Urinary bladder (tissue), 4 donors: ENCODE measurements at places on chromosomes 11 and 22. TPM values are rescaled to one million over a fixed set of nuclear protein-coding genes. Genes with fewer than 3 reads are reported as not detected.

Gene ASCL2
- 0.42 TPM for total RNA-seq

Gene C22orf23
- 0.26 TPM for total RNA-seq

Gene LMO2
- total RNA-seq: 24.1 TPM

Gene DNAJB7
- total RNA-seq: not detected

Gene ELMOD1
- 1.6 TPM for total RNA-seq

Gene RPS3
- 961 TPM for total RNA-seq

Gene TEX54
- total RNA-seq: not detected

Gene SPINDOC
- 8.2 TPM for total RNA-seq

Gene TTLL1
- 7.6 TPM for total RNA-seq

Gene SCGB1C1
- not detected for total RNA-seq

Gene CADM1
- 76.0 TPM for total RNA-seq

Gene SLC22A9
- total RNA-seq: not detected

Gene RNF121
- total RNA-seq: 22.5 TPM

Gene FAM83F
- total RNA-seq: 3.1 TPM

Gene SLC3A2
- total RNA-seq: 45.0 TPM

Gene CDC42BPG
- total RNA-seq: 4.3 TPM

Gene SAA4
- total RNA-seq: not detected

Gene GSTT2B
- 2.1 TPM for total RNA-seq

Gene RGL4
- total RNA-seq: not detected

Gene ARL14EP
- 43.7 TPM for total RNA-seq

Gene KCTD17
- 13.8 TPM for total RNA-seq

Gene INSC
- total RNA-seq: 3.0 TPM

Gene OR8G5
- not detected for total RNA-seq

Gene USH1C
- total RNA-seq: 0.74 TPM

Gene AIP
- total RNA-seq: 42.9 TPM

Gene ADAMTS8
- total RNA-seq: 8.9 TPM

Gene ABCG4
- total RNA-seq: 0.95 TPM

Gene RIBC2
- 3.1 TPM for total RNA-seq

Gene DDI1
- not detected for total RNA-seq

Gene SLN
- total RNA-seq: 28.1 TPM

Gene PATE4
- total RNA-seq: not detected

Gene HTATIP2
- 3.9 TPM for total RNA-seq

Gene OR2AG1
- total RNA-seq: not detected

Gene YWHAH
- 66.2 TPM for total RNA-seq

Gene TSSK2
- not detected for total RNA-seq

Gene DCDC1
- 1.2 TPM for total RNA-seq

Gene RAD9A
- 7.5 TPM for total RNA-seq

Gene DNAL4
- total RNA-seq: 12.4 TPM
